Brain (organoid and tissue), 16 donors: ENCODE measurements at places on chromosomes 4 and X. TPM values are rescaled to one million over a fixed set of nuclear protein-coding genes. Genes with fewer than 3 reads are reported as not detected.

GRCh38 chr4:71697031-71697430, 86.8 kb downstream of the GC start:
- no peak for DNase-seq

- no peak for DNase-seq
These were observed 32.9 kb upstream of the DIPK2B start for GRCh38 chrX:45233531-45233930.

- no peak for DNase-seq
These were observed 300.9 kb upstream of the FAT4 start for GRCh38 chr4:125013891-125014290.

GRCh38 chrX:139877710-139878414, 55.0 kb downstream of the ATP11C start:
- DNase-seq = no peak

GRCh38 chr4:177441061-177441802, 1.0 kb downstream of the AGA start:
- DNase-seq = peak; percentile 37

DNA sequence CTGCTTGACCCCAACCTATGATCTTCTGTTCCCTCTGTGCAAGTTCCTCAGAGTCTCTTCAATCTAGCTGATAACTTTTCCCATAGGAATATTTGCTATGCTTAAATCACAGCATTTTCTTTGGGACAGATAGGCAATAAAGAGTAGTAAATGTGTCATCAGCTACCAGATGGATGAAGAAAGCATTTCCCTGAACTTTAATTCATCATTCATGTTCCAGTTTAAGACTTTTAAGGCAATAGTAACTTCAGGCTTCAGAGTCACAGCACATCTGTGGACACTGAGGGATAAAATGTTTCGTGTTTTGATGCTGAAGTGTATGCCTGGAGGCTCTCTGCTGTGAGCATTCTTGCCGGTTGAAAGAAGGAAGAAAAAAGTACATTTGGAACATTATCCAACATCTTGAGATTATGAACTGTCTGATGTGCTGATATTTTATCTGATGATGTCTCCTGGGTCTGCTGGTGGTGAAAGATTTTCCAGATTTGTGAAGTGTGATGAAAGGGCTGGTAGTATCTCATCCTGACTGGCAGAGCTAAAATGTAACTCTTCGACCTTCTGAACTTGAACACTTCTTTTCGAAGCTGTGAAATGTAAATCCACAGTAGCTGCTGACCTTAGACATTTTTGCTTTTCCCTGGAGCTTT, 133.7 kb downstream of the DCLK2 start:
- DNase-seq = peak; percentile 70

GRCh38 chr4:86532851-86533250, 61.3 kb upstream of the PTPN13 start:
- DNase-seq = no peak

- no peak for DNase-seq
These were observed 203.3 kb downstream of the NR3C2 start for GRCh38 chr4:148238811-148239493.

DNA sequence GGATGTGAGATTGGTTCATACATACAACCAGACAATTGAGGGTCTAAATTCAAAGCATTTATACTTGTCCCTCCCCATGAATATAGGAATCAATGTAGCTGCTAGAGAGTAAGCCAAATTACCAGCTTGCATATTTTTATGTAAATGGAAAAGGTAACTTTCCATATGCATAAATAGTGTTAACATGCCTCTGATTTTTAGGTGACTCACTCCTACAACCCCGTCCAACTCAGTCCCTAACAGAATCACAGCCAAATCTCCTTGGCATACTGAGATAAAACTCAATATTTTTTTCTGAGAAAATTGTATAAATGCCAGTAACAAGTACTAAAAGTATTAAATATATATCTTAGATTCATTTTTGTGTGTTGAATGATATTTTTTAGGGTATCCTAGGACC, 67.2 kb downstream of the INPP4B start:
- no peak for DNase-seq

DNA sequence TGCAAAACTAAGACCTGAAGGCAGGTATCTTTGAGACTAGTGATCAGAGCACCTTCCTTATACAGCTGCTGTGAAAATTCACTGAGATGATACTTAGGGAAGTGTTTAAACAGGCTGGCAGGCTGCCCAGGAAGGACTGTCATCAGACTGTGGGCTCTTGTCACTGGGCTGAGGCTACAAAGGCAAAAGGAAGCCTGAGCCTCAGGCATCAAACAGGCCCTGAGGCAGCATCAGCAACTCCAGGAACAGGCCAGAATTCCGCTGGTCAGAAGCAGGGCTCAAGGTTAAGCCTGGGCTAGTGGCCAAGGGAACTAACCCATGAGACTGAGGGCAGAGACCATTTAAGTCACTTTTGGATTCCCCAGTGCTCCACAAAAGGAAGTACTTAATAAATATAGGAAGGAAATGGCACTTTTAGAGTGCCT, 12.8 kb downstream of the PJA1 start:
- DNase-seq = no peak

DNA sequence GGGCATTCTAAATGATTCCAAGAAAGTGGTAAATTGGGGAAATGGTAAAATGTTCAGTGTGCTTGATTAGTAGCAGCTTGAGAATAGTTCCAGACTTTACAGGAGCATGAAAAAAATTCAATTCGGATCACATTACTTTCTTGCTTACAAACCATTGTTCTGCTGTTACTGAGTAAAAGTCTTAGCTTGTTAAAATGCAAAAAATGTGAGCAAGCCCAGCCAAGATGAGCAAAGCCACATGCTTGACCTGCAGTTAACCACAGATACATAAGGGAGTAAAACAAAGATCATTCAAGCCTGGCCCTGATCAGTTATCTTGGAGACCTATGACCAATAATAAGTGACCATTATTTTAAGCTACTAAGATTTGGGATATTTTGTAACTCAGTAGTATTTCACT, 562.9 kb upstream of the MAGEB2 start:
- no peak for DNase-seq

DNA sequence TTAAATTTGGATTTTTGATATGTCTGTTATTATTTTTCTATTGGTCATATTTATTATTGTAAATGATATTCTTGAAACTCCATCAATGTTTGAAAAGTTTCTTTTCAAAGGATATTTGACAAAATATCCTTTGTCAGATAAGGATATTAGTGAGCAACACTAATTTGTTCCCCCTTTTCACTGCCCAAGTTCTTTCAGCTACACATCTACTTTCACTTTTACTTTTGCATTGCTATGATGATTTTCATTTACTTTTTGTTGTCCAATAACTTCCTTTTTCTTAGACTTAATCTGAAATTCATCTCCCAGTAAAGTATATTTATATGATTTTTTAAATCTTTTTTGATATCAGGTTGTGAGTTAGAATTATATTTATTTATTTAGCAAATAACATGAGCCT, 542.3 kb upstream of the ADGRL3 start:
- DNase-seq = no peak

CSN1S1 gene
- polyA plus RNA-seq = not detected

EREG gene
- polyA plus RNA-seq = not detected

SLC38A5 gene
- polyA plus RNA-seq = 26.5 TPM

SSX4B gene
- not detected for polyA plus RNA-seq
